Stimulated activated CD8-positive, alpha-beta memory T cell treated with anti-CD3 and anti-CD28 coated beads, Interleukin-7, amount 100 ng/mL, for 24 hours (primary cell): ENCODE measurements at places on chromosomes 5 and 9.

GRCh38 chr5:22465177-22465576, 388.0 kb downstream of the CDH12 start:
- no peak for DNase-seq

DNA sequence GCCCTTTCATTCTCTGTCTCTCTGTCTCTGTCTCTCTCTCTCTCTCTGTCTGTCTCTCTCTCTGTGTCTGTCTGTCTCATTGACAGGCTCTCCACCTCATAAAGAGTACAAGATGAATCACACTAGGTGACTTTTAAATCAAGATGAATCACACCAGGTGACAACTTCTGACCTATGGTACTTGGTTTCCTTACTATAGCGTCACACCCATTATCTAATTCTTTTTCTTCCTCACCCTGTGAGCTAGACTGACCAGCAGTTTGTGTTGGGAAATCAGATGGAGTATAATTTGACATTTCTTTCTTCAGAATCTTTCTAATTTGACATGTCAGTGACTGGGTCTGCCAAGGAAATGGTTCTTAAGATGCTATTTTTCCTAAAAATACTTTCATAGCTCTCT, 232.9 kb downstream of the ARRDC3 start:
- DNase-seq: no peak

DNA sequence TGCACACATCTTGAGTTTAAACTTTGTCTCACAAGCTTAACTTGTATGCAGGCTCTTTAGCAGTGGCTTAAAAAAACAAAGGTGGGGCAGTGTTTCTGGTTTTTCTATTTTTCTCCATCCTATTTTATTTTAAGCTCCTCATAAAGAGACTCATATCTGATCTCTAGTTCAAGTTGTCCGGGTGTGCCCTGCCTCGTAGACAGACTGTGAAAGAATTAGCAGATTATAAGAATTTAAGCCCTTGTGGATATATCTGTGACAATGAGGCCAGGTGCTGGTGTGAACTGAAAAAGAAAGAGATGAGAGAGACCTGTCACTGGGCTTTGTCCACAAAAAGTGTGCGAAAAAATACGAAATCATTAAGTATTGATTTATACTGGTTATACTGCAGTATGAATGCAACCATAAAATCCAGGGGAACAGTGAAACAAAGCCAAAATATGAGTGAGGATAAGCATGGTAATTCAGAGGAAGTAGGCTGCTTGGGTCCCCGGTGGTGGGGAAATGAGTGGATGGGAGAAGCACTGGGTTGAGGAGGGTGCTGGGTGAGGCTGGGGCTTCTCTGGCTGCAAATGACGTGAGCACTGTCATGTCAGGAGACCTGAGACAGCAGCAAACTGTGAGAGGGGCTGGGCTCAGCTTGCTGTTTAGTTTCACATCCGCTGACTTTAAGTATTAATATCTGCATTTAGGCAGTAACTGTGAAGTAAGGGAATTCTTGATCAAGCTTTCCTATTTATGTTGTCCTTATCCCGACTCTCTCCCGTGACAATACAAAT, 179.7 kb upstream of the ANKRD55 start:
- DNase-seq: no peak

DNA sequence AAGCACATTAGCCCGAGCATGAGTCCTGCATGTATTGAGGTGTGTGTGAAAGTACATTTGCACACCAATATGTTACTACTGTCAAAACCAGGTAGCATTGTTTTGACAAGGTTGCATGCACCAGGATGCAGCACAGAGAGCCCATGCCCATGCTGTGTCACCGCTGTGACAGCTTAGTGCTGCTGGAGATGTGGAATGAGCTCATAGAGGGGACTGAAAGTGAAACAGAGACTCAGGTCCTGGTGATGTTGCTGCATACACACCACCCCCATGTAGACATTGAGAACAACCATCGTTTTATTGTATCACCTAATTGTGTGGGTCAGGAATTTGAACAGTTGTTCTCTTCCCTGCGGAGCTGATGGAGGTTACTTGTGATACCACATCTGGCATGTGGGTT, 53.0 kb downstream of the GADD45G start:
- DNase-seq: no peak

GRCh38 chr9:74173284-74173683, 323.9 kb upstream of the RORB start:
- DNase-seq: no peak
